Right lobe of liver (tissue), 6 donors: ENCODE measurements at places on chromosomes 16 and 17. TPM values are rescaled to one million over a fixed set of nuclear protein-coding genes. Genes with fewer than 3 reads are reported as not detected.

Gene RHBDL1
- total RNA-seq, result 0.55 TPM

Gene HNF1B
- total RNA-seq, result 5.2 TPM

Gene UMOD
- total RNA-seq, result not detected

Gene CCDC154
- total RNA-seq, result 0.25 TPM

Gene OTOP2
- not detected for total RNA-seq

Gene SALL1
- total RNA-seq, result 22.9 TPM

Gene KRT33B
- not detected for total RNA-seq

DNA sequence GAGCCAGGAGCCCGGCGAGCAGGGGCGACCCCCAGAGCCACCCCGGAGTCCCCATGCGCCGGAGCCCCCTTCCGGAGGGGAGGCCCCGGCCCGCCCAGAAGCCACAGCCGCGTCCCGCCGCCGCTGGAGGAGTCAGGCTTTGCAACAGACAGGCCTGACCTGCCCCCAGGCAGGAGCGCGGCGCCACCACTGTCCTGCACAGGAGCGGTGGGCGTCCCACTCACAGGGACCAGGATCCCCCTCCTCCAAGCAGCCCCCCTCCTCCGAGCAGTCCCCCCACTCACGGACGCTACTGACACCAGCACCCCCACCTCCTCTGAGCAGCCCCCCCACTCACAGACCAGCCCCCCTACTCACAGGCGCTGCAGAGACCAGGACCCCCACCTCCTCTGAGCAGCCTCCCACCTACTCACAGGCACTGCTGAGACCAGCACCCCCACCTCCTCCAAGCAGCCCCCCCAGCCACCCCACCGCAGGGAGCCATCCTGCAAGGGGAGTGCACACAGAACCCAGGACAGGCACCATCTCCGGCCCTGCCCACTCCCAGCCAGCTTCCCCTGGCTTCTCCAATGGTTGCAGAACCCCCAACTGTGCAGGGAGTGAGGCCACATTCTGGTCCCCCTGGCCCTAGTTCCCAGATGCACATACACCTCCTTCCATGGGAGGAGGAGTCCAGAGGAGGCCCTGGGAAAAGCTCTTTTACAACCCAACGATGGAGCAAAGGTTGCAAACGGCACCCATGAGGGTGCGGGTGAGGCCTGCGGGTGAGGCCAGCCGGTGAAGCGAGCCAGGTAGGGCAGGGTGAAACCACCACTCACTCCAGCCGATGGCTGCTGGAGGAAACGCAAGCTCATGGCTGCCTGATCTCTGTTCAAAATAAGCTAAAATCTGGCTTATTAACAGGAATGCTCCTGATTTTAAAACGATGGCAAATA lies 69.9 kb downstream of the ABR start:
- peaks cover 9% of the 10 kb centered on the region for H3K4me1 ChIP-seq
- H3K27ac ChIP-seq, result peak overlapping the region; percentile 81
- H3K27me3 ChIP-seq, result no peaks in the 10 kb centered on the region
- H3K36me3 ChIP-seq, result no peaks in the 10 kb centered on the region

DNA sequence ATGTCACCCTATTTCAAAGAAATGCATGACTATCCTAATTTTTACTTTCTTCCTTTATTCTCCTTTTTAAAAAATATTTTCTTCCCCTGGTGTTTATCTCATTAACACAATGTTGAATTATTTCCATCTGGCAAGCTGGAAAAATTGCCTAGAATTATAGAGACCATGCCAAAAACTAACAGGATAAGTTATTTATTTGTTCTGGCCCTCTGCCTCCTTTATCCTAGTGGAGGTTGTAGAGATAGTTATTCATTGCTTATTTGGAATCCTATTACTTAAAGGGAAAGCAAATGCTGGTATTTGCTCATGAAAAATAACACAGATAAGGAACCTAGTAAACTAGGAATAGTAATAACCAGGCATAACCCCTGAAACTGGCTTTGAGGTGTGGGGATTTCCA lies 684.9 kb upstream of the KIF2B start:
- DNase-seq, result no peak
- H3K4me1 ChIP-seq, result no peaks in the 10 kb centered on the region
- H3K27me3 ChIP-seq, result no peaks in the 10 kb centered on the region
- no peak overlapping the region for H3K27ac ChIP-seq
- H3K4me3 ChIP-seq, result no peak overlapping the region
- no peaks in the 10 kb centered on the region for H3K36me3 ChIP-seq

DNA sequence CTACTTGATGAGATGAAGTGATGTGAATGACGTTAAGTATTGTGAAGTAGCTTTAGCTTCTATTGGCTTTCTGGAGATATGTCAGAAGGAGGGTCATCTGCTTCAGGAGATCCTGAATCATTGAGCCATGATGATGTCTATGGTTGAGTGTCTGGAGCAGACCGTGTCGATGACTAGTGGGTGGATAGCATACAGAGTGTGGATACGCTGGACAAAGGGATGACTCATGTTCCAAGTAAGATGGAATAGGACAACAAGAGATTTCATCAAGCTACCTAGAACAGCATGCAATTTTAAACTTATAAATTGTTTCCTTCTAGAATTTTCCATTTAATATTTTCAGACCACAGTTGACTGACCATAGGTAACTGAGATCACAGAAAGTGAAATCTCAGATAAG lies 116.1 kb upstream of the RBBP6 start:
- no peaks in the 10 kb centered on the region for H3K4me1 ChIP-seq
- no peak overlapping the region for H3K27ac ChIP-seq
- DNase-seq, result no peak
- H3K36me3 ChIP-seq, result no peaks in the 10 kb centered on the region

- H3K36me3 ChIP-seq, result no peaks in the 10 kb centered on the region
- no peaks in the 10 kb centered on the region for H3K4me1 ChIP-seq
- DNase-seq, result no peak
- H3K27me3 ChIP-seq, result no peaks in the 10 kb centered on the region
These were observed 22.6 kb downstream of the TPSD1 start for GRCh38 chr16:1278477-1278876.

- no peak overlapping the region for H3K4me3 ChIP-seq
- DNase-seq, result no peak
- H3K4me1 ChIP-seq, result no peaks in the 10 kb centered on the region
- no peaks in the 10 kb centered on the region for H3K27me3 ChIP-seq
These were observed 16.9 kb upstream of the CYTH1 start for GRCh38 chr17:78798695-78799559.

GRCh38 chr17:80829166-80829813 lies 162.4 kb upstream of the CHMP6 start:
- no peaks in the 10 kb centered on the region for H3K27me3 ChIP-seq
- H3K4me1 ChIP-seq, result no peaks in the 10 kb centered on the region
- DNase-seq, result no peak
- H3K36me3 ChIP-seq, result no peaks in the 10 kb centered on the region
- no peak overlapping the region for H3K4me3 ChIP-seq

- H3K27ac ChIP-seq, result no peak overlapping the region
- H3K4me3 ChIP-seq, result no peak overlapping the region
- no peaks in the 10 kb centered on the region for H3K36me3 ChIP-seq
- no peak for DNase-seq
- no peaks in the 10 kb centered on the region for H3K27me3 ChIP-seq
- H3K4me1 ChIP-seq, result no peaks in the 10 kb centered on the region
These were observed 10.9 kb upstream of the GINS2 start for GRCh38 chr16:85699628-85700027.

GRCh38 chr17:49363251-49363650 lies 1.2 kb upstream of the ZNF652 start:
- no peak overlapping the region for H3K27ac ChIP-seq
- H3K36me3 ChIP-seq, result no peaks in the 10 kb centered on the region

DNA sequence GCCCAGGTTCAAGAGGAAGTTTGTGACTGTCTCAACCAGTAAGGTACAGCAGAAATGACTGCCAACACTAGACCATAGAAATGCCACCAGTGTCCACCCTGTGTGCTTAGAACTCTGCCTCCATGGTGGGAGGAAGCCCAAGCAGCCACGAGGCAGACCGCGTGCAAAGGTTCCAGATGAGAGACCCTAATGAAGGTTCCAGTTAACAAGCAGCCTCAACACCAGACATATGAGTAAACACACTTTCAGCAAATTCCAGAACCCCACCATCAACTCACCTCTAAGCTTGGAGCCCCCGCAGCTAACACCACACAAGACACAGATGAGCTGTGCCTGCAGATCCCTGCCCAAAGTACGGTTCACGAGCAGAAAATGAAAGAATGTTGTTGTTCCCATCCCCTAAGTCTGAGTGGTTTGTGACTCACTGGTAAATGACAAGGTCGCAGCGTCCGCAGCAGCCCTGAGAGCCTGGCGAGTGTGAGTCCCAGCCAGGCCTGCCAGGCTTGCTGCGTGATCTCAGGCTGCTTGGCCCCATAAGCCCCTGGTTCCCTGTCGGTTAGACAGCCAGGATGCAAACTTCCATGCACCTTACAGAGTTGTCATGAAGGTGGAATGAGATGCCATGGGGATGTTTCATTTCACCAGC lies 193.7 kb downstream of the C16orf95 start:
- DNase-seq, result no peak
- no peak overlapping the region for H3K27ac ChIP-seq
- H3K36me3 ChIP-seq, result no peaks in the 10 kb centered on the region
- no peaks in the 10 kb centered on the region for H3K27me3 ChIP-seq
- no peaks in the 10 kb centered on the region for H3K4me1 ChIP-seq

DNA sequence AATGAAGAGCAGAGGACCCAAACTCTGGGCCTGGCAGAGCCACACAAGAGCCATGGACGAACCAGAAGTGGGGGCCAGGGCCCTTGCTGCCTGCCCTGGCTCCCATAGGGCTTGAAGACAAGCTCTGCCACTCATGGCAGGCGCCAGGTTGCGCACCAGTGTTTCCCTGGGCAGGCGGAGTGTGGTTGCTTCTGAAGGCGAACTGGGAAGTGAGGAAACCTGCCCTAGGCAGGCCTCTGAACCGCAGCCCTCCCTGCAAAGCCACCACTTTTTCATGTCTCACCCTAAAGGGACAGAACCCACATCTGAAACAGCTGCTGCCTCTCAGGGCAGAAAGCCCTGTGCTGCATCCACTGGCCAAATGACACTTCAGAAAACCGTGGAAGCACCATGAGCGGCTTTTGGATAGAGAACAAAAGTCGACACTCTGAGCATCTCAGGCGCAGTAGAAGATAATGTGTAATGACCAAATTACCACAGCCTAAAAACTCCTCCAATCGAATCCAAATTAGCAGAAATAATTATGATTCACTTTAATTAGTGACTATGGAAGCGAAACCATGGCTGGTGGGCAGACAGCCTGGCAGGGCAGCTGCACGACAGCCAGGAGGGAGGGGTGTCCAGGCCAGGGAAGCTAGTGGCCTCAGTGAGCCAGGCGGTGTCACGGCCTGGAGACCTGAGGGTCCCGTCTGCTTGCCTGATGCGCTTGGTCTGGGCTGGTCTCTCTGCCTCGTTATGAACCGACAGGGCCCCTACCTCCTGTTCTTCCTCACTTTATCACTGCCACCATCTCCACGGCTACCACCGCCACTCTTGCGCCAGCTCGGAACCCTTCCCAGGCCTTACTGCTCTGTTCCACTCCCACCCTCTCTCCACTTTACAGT lies 59.1 kb downstream of the PRMT7 start:
- H3K4me1 ChIP-seq, result no peaks in the 10 kb centered on the region
- no peaks in the 10 kb centered on the region for H3K27me3 ChIP-seq
- peak; percentile 14 for DNase-seq
- H3K36me3 ChIP-seq, result no peaks in the 10 kb centered on the region
- no peak overlapping the region for H3K4me3 ChIP-seq

DNA sequence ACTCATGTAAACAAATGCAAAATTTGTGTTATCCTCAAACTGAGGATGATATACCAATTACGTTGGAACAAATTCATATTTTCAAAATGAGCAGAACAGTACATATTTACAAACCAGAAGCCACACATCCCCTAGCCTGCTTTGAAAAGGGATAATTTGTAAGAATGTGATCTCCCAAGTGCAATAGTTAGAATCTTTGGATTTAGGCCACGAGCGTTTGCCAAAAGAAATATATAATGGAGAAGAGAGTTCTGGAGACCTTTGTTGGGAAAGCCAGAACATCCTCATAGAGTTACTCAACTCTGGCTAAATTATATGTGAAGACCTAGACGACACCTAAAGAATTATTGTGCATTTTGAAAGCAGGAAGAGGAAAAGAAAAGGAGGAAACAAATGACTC lies 449.3 kb downstream of the KCNJ2 start:
- no peaks in the 10 kb centered on the region for H3K36me3 ChIP-seq
- no peaks in the 10 kb centered on the region for H3K4me1 ChIP-seq
- no peak for DNase-seq
- no peaks in the 10 kb centered on the region for H3K27me3 ChIP-seq
- no peak overlapping the region for H3K27ac ChIP-seq

- no peak overlapping the region for H3K4me3 ChIP-seq
- H3K4me1 ChIP-seq, result no peaks in the 10 kb centered on the region
- no peak for DNase-seq
- H3K27ac ChIP-seq, result no peak overlapping the region
- no peaks in the 10 kb centered on the region for H3K27me3 ChIP-seq
These were observed 149.7 kb downstream of the HAPSTR1 start for GRCh38 chr16:9241177-9241576.

- H3K4me1 ChIP-seq, result no peaks in the 10 kb centered on the region
- no peaks in the 10 kb centered on the region for H3K27me3 ChIP-seq
- DNase-seq, result no peak
- no peak overlapping the region for H3K27ac ChIP-seq
These were observed 6.2 kb upstream of the TBKBP1 start for GRCh38 chr17:47687748-47688147.

DNA sequence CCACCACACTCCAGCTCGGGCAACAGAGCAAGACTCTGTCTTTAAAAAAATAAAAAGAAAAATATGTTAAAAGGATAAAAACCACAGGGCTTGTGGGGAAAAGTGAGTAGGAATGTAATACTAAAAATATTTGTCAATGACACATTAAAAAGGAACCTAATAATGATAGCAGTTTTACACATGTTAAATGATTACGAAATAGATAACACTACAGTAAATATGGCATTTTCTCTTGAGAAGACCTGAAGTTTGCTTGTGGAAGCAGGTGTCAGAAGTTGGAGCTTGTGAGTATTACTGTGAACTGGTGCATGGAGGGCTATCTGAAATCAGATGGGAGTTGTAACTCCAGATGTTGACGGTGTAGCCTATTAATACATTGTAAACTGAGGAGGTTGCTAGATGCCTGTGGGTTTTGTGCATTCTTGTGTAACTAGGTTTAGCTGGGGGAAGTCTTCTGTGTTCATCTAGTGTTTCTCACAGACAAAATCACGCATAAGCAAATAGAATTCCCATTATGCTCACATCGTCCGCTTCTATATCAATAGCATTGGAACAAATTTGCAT lies 44.2 kb upstream of the CLEC18A start:
- H3K4me3 ChIP-seq, result no peak overlapping the region
- H3K4me1 ChIP-seq, result no peaks in the 10 kb centered on the region
- no peaks in the 10 kb centered on the region for H3K36me3 ChIP-seq
- H3K27me3 ChIP-seq, result no peaks in the 10 kb centered on the region
- H3K27ac ChIP-seq, result no peak overlapping the region
- DNase-seq, result no peak

DNA sequence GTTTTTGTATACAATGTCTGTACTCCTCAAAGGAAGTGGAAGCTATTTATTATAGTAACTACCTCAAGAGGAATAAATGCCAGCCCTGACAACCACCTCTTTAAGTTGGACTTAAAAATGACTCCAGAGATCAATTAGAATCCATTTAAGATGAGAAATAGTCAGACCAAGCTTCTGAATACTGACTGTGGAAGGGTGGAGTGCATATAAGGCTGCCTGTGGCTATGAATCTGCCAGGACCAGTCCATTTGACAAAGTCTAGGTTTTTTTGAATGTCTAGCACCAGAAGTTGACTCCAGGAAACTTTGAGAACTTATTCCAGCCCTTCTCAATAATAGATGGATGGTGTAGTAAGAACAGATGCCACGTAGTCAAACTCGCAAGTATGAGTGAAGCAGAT lies 15.0 kb downstream of the OGFOD1 start:
- H3K27ac ChIP-seq, result no peak overlapping the region
- no peak overlapping the region for H3K4me3 ChIP-seq
- peaks cover 11% of the 10 kb centered on the region for H3K4me1 ChIP-seq
- peaks cover 40% of the 10 kb centered on the region for H3K36me3 ChIP-seq
- no peak for DNase-seq
- H3K27me3 ChIP-seq, result no peaks in the 10 kb centered on the region

- H3K27me3 ChIP-seq, result no peaks in the 10 kb centered on the region
- H3K4me1 ChIP-seq, result no peaks in the 10 kb centered on the region
These were observed 112.2 kb upstream of the LHX1 start for GRCh38 chr17:36825113-36825512.
